ENCODE measurements at places on chromosomes 11 and 22. TPM values are rescaled to one million over a fixed set of nuclear protein-coding genes. Genes with fewer than 3 reads are reported as not detected.
A peak's percentile ranks its signal among the peaks of the same experiment; 100 is the strongest.

DNA sequence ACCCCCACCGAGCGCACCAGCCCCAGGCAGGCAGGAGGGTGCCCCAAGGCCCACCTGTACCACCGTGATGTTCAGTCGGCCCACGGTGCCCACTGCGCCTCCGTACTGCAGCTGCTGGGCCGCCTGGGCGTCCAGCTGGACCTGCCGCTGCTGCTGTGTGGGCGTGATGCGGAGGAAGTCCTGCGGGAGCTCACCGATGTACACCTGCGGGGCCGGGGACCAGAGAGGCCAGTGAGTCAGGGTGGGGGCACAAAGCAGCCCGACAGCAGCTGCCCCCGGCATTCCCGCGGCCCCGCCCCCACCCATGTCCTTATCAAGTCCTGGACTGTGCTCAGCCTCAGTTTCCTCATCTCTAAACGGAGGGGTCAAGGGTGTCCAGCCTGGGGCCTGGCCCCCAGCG is 13.8 kb downstream of the TOLLIP start:
- H3K4me3 ChIP-seq, result no peak overlapping the region
- H3K36me3 ChIP-seq, result no peaks in the 10 kb centered on the region
- DNase-seq, result no peak
- H3K27me3 ChIP-seq, result no peaks in the 10 kb centered on the region

DNA sequence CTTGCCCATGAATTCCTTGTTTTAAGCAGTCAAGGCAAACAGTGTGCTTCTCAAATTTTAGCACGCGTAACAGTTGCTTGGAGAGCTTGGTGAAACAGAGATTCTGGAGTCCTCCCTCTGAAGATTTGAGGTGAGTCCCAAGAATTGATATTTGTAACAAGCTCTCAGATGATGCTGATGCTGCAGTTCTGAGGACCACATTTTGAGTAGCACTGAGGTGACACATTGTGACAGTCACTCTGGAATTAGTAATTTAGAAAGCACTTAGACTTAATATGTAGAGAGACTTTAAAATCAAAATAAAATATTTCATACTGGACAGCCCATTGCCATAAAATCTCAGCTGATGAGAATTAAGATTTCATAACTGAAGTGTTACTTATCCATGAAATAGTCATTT is 38.5 kb downstream of the DNAJC24 start:
- no peak for DNase-seq
- no peaks in the 10 kb centered on the region for H3K27me3 ChIP-seq
- no peaks in the 10 kb centered on the region for H3K4me1 ChIP-seq
- H3K36me3 ChIP-seq, result no peaks in the 10 kb centered on the region

The DHCR7 gene
- 356 TPM for total RNA-seq

DNA sequence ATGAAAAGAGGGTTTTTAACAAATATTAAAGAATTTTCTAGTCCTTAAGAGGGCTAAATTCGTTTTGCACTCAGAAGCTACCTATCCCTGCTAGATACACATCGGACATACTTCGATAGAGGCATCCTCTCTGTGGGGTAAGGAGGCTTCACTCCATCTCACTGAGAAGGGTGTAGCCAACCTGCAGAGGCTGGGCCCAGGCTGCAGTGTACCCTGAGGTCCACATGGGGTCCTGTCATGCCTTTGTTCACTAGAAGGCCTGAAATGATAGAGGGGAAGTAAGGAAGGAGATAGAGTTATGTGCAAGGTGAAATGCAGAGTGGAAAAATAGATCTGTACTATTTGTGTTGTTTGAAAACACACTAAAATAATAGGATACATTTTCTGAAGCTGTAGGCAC is 45.6 kb downstream of the IGSF9B start:
- H3K4me1 ChIP-seq, result no peaks in the 10 kb centered on the region
- no peaks in the 10 kb centered on the region for H3K27me3 ChIP-seq
- H3K36me3 ChIP-seq, result no peaks in the 10 kb centered on the region
- no peak overlapping the region for H3K4me3 ChIP-seq
- no peak overlapping the region for H3K27ac ChIP-seq
- no peak for DNase-seq

DNA sequence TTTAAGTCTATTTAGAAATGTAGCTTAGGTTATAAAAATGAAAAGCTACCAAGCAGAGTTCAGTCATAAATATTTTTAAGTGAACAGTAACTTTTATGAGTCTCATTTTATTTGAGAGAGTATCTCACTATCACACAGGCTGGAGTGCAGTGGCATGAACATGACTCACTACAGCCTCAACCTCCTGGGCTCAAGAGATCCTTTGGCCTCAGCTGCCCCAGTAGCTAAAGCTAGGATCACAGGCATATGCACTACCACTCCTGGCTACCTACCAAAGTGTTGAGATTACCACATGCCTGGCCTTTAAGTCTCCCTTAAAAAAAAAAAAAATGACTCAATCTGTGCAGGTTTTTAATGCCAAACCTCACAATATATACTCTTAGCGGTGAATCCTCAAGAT is 34.7 kb upstream of the CLNS1A start:
- no peak overlapping the region for H3K27ac ChIP-seq
- H3K4me1 ChIP-seq, result no peaks in the 10 kb centered on the region
- H3K27me3 ChIP-seq, result no peaks in the 10 kb centered on the region
- H3K4me3 ChIP-seq, result no peak overlapping the region
- DNase-seq, result no peak

DNA sequence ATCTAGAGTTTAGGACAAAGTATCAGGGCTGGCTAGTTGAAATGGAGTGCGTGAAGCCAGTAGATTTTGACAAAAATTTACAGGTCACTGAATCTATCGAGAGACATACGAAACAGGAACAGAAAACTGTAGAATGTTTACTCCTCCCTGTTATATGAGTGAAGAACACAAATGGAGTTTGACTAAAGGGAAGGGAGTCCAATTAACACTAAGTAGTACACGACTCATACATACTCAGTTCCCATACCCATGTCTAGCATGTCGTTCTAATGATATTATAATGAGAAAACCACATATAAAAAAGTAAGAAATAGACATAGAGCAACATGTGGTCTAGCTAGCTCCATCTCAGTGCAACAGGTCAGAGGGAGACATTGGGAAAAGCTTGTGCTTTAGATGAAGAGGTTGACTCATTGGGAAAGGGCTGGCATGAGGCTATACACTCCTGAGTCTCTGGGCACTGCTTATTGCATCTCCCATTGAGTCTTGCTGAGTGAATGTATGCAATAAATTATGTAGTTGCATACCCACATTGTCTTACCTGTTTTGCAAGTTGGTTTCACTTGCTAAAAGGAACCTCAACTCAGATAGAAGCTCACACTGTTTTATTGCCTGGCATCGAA is 43.5 kb downstream of the CD44 start:
- no peak for DNase-seq
- H3K4me3 ChIP-seq, result no peak overlapping the region
- peaks cover 74% of the 10 kb centered on the region for H3K36me3 ChIP-seq
- H3K4me1 ChIP-seq, result peaks cover 95% of the 10 kb centered on the region
- no peaks in the 10 kb centered on the region for H3K27me3 ChIP-seq
- peak overlapping the region; percentile 92 for H3K27ac ChIP-seq

DNA sequence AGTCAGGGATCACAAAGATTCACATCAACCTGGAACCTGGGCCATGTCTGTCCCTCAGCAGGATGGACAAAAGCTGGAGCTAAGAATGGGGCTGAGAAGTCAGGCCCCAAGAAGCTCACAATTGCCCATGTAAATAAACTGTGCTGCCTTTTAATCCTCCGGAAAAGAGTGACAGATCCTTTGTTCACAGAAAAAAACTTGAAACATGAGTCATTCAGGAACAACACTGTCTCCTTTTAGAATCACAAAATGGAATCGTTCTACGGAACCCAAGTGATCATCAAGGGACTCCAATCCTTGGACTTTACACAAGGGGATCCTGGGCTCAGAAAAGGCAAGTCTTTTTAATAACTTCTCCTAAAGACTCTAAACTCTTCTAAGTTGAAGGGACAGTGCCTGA is 36.1 kb downstream of the RELT start:
- H3K4me3 ChIP-seq, result no peak overlapping the region
- H3K27me3 ChIP-seq, result no peaks in the 10 kb centered on the region
- H3K36me3 ChIP-seq, result no peaks in the 10 kb centered on the region
- DNase-seq, result no peak
- no peaks in the 10 kb centered on the region for H3K4me1 ChIP-seq

DNA sequence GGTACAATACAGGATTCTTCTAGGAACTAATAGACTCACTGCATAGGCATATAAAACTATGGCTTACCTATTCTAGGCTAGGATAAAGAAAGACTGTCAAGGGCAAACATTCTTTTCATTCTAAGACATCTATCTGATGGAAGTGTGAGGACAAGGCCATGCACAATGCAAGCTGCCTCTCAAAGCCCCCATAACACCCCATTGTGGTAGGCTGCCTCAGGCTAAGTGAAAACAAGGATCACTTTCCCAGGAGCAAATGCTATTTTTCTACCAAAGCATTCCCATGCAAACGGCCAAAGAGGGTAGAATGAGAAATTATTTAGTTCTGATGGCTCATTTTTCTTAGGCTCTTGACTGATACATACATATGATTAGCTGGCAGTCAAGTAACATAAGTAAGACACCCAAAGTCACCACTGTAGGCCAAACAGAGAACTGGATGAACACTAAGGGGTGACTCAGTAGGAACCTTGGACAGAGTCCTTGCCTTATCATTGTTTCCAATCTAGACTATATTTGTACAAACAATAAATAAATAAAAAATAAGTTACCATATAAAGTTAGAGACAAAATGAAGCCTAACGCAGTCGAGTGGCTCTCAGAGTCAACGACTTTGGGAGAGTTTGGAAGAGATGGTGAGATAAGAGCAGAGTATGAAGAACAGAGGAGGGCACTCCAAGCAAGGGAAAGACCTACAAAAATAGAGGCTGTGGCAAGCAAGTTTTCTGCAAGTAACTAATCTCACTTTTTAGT is 303.6 kb downstream of the SBF2 start:
- H3K4me3 ChIP-seq, result no peak overlapping the region
- H3K27me3 ChIP-seq, result no peaks in the 10 kb centered on the region
- DNase-seq, result peak; percentile 76
- peak overlapping the region; percentile 79 for H3K27ac ChIP-seq
- peaks cover 9% of the 10 kb centered on the region for H3K36me3 ChIP-seq

The NDUFV1 gene
- total RNA-seq, result 281 TPM

The OR4A5 gene
- not detected for total RNA-seq

The APOBEC3C gene
- total RNA-seq, result 12.7 TPM
